NCI-H1092 (cell line): ENCODE measurements at places on chromosomes 5 and 9.

GRCh38 chr5:86716121-86716520 lies 98.4 kb downstream of the COX7C start:
- DNase-seq, result no peak

- DNase-seq, result peak; percentile 2
Measured at GRCh38 chr5:61055434-61056006, 106.7 kb downstream of the SMIM15 start.

GRCh38 chr5:15002791-15003190 lies 131.2 kb upstream of the ANKH start:
- DNase-seq, result no peak

- DNase-seq, result no peak
Measured at GRCh38 chr9:121365564-121365963, 4.5 kb downstream of the STOM start.

GRCh38 chr5:132480893-132481595 lies 9.5 kb downstream of the IRF1 start:
- DNase-seq, result no peak

DNA sequence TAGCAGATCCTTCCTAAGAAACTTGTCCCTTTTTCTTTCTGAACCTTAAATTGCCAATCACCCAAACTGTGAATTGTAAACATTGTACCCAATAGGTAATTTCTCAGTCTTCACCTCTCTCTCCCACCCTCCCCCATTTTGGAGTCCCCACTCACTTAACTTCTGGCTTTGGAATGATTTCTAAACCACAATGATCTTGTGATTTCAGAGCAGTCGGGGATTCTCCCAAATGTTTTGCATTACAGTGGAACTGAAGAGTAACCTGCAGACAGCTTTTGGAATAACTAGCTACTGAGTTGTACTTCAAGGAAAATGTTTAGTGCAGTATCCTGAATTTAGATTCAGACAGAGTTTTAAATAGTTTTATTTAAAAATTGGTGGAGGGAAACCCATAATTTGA lies 19.2 kb downstream of the SLC27A6 start:
- DNase-seq, result no peak

DNA sequence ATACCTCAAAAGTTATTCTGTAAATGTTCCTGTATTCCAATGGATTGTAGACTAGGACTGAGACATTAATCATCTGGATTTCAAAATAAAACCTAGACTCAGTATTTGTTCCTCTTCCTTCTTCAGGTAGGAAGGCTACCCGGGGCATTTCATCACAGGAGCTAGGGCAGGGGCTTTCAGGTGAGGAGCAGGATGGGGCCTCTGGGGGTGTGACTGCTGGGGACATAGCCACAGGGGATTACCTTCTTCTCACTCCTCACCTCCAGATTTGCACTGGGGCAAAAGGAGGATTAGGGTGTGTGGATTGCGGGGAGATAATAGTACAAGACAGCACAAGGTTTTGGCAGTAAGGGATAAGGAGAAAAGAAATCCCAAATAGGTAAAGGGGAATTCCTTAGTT lies 37.9 kb upstream of the SRP19 start:
- no peak for DNase-seq

DNA sequence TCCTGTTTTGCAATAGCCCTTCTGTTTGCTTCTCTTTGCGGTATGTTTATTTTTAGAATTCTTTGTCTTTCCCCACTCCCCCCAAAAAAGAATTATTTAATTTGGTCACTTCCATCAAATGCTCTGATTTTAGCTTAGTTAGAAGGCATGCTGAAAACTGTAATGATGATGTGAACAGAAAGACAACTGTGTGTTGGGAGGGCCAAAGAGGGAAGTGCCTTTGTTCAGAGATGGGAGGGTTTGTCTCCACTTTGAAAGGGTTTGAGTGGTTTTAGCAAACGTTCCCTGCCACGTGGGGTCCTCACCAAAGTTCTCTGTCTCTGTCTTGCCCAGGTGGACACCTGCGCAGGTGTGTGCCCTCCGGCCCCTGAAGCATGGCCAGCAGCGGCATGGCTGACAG lies 41.9 kb downstream of the SYK start:
- DNase-seq, result no peak

DNA sequence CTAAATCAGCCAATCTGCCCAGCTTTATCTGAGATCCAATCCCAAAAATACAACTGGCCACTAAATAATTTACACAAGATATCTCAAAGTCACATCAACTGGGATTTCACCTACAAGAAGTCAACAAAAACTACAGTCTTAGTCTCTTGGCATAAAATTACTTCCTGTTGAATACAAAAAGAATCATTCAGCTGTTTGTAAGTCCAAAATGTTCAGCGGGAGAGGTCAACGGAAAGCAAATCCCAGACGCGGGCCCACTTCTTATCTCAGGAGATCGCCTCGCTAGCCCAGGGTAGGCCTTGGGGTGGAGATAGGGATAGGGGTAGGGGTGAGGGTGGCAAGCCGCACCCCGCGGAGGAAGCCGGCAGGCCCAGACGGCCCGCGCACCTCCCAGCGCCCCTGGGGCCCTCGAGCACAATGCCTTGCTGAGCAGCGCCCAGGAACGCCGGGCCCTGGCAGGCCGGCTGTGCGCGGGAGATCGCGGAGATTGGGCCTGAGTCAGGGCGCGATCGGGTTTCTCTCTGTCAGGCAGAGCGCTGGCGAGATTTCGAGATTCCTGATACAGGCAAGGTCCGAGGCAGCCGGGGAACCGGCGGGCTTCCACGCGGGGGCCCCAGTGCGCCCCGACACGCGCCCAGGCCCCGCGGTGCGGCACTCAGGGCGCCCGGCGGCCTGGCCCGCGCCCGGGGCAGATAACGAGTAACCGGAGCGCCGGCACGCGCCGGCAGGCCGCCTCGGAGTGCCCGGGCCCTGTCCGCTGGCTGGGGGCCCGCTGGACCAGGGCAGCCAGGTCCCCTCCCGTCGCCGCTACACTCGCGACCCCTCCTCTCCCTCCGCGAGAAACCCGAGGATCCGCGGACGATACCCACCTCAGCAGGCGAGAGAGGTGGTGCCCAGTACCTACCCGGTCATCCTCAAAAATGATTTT lies 601 bp downstream of the HINT1 start:
- DNase-seq, result peak; percentile 37

GRCh38 chr5:5886812-5887486 lies 464.5 kb downstream of the ICE1 start:
- no peak for DNase-seq

DNA sequence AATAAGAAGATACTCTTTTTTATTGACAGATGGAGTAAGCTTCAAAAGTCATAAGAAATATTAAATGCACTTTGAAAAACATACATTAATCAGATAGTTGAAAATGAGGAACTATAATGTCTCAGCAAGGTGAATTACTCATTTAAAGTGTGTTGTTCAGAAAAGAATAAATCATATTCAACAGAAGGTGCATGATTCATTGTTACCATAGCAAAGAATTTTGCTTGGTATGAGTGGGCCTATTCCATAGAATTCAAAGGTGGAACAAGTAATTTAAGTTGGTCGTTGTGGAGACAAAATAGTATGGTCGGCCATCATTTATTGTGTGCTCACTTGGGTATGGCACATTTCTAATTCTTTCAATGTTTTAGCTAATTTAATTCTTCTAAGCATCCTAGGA lies 1920.2 kb upstream of the CDH9 start:
- DNase-seq, result no peak

GRCh38 chr5:1820926-1821325 lies 19.7 kb downstream of the NDUFS6 start:
- DNase-seq, result no peak

DNA sequence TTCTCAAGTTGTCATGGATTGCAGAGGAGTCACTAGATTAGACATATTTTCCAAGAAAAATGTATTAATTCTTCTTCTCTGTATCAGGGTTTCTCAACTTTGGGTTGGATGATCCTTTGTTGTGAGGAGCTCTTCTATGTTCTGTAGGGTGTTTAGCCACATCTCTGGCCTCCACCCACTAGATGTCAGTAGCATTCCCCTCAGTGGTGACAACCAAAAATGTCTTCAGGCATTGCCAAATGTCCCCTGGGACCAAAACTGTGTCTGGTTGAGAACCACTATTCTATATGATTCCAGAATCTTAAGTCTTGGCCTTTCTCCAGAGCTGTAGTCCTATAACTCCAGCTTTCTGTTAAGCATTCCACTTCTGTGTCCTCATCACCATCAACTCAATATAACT lies 220.9 kb downstream of the KIAA0825 start:
- DNase-seq, result no peak

DNA sequence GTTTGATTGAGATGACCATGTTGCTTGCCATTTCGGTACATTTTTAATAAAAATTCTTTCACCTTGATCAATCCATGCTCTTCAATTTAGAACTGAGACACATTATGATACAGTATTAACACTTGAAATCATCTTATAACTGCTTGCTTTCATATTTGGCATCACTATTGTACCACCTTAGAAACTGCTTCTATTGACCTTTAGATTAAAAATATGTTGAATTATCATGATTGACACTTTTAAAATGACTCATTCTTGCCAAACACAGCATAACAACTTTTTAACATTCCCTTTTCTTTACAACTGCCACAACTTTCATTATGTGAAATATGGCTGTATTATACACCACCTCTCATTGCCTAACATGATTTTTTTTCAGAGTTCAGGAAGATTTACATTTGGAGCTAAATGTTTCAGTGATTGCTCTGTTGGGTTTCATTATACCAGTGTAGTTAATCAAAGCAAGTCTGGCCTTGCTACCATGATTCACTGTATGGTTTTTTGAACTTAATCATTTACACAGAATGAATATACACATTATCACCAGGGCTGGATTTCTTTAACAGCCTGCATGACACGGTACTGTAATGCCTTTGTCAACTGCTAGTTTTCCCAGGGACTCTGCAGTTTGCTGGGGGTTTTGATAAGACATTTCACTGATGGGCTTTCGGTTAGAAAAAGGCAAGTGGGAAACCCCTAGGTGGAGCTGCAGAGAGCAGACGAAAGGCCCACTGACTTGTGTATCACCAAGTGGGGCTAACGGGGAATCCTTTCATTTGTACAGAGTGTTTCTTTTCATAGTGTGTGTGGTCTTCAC lies 93.6 kb upstream of the TLE4 start:
- DNase-seq, result no peak

DNA sequence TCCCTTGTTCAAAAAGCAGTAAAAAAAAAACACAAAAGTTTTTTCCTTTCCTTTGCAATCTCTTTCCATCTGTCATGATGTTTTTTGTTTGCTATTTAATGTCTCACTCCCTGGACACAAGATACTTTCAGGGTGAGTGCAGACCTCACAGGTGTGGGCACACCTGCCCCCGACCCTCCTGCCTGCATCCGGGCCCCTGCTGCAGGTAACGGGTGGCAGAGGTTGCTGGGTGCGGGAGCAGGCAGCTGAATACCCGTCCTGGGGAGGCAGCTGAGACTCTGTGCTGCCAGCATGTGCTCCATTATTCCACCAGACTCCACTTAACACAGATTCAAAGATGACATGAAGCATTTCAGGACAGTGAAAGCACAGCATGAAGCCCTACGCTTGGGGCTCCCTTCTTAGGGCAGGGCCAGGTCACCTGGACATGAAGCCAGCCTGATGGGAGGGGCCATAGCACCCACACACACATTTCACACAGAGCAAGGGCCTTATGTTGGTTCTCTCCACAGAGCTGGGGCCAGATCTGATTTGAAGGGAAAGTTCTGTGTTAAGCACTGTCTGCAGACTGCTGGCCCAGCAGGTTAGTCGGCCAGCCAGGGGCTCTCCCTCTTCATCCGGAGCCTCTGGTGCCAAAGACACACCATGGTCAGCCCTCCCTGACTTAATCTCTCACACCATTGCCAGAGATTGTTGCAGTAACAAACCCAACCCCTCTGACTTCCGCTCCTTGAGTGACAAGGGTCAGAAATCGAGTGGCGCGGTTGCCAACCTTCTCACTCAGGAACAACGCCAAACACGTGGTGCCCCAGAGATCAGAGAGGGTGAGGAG lies 13.0 kb downstream of the NEK6 start:
- no peak for DNase-seq

DNA sequence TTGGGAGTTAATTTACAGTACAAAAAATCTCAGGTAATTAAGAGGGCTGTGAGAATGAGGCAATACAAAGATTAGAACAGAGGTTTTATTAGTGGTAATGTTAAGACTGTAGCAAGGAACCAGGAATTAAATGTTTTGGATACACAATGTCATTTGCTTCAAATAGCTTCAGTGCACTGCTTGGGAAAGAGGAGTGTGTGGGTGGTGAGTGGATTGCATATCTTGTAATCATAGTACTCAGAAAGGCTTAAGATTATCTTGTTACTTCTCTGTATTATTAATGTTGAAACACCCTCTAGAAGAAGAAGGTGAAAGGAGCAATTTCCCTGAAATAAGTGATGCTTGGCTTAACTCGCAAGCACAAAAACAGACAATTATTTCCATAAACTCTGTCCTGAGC lies 21.0 kb upstream of the TBCA start:
- no peak for DNase-seq

- no peak for DNase-seq
Measured at GRCh38 chr5:42759456-42759855, 2.8 kb downstream of the CCDC152 start.

DNA sequence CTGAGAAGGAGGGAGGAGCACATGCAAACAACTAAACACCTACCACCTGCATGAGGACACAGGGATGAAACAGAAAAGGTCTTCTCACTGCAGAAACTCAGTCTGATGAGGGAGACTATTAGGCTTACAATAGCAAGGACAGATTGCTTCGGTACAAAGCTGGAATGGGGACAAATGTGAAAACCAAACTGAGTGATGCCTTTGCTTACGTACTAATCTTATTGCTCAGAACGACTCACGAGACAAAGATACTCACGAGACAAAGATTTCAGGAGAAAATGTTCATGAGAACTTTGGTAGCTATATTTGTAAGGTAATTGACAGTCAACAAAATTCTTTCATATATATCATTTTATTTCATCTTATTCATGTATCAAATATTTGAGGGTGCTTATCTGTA lies 71.9 kb upstream of the TAF1L start:
- DNase-seq, result no peak

- DNase-seq, result no peak
Measured at GRCh38 chr5:95759005-95759404, 27.9 kb downstream of the RHOBTB3 start.

DNA sequence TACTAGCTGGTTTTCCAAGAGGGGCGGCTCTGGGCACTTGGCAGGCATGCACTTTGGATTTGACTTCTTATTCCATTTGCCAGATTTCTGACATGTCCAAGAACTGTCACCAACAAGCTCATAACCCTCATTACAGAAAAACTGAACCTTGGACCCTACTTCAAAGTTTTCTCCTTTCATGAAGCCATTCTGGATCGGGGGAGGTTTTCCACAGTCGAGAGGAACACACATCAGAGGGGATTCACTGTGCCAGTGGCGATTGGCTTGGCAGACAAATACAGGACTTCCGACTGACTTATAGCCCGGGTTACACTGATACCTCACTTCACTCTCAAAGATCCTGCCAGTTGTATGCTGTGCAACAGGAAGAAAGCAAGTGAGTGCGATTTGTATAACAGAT lies 70.9 kb upstream of the TXNDC8 start:
- DNase-seq, result no peak

DNA sequence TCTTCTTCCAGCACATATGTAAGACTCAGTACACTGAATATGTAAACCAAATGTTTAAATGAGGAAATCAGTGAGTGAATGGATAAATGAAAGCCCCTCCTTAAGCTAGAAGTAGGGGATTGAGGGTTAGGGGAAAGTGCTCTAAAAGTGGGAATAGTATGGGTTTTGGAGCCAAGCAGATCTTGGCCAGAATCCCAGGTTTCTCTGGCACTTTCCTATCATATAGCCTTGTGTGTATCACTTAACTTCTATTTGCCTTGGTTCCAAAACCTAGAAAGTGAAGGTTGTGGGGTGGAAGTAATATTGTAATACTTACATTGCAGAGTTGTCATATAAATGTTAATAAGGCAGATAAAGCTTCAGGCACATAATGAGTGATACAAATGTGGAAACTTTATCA lies 45.0 kb upstream of the SV2C start:
- DNase-seq, result no peak
